K562 (cell line): ENCODE measurements at places on chromosomes 7 and 10.

- H3K4me3 ChIP-seq: no peak overlapping the region
- no peak for DNase-seq
- H3K27me3 ChIP-seq: no peaks in the 10 kb centered on the region
- peaks cover 18% of the 10 kb centered on the region for H3K4me1 ChIP-seq
Measured at GRCh38 chr10:15172306-15172840, 3.9 kb upstream of the NMT2 start.

GRCh38 chr10:100744987-100745881 lies at the start of gene PAX2:
Gene PAX2, plus strand, starts transcription at chr10:100745582. Its CDS starts 679 bp downstream, at chr10:100746261.
- no peaks in the 10 kb centered on the region for H3K4me1 ChIP-seq
- DNase-seq: peak; percentile 37
- no peaks in the 10 kb centered on the region for H3K36me3 ChIP-seq
- no peak within 1 kb of the TSS for H3K27ac ChIP-seq

DNA sequence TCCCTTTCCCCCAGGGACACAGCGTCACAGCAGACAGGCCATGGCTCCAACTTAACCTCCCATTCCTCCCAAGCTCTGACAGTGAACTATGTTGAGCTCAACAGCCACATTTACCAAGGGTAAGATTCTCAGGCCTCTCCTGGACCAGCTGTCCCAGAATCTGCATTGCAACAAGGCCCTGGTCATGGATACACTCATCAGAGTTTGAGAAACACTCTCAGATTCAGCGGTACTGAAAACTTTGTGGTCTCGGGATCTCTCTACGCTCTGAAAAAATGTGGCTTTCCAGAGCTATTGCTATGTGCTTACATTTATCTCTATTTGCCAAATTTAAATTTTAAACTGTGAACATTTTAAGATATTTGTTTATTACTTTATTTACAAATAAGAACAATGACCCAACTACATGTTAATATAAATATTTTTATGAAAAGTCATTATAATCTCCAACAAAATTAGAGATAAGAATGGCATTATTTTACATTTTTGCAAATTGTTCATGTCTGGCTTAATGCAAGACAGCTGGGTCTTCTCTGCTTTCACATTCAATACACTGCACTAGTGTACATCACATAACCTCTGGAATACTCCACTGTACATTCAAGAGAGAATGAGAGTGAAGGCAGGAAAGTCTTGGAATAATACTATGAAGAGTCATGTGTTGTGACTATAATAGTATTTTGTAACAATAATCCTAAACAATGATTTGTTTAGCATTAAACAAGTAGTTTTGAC lies 190.9 kb upstream of the PITRM1 start:
- no peaks in the 10 kb centered on the region for H3K4me1 ChIP-seq
- no peak overlapping the region for H3K27ac ChIP-seq
- H3K36me3 ChIP-seq: no peaks in the 10 kb centered on the region
- H3K4me3 ChIP-seq: no peak overlapping the region
- no peak for DNase-seq

DNA sequence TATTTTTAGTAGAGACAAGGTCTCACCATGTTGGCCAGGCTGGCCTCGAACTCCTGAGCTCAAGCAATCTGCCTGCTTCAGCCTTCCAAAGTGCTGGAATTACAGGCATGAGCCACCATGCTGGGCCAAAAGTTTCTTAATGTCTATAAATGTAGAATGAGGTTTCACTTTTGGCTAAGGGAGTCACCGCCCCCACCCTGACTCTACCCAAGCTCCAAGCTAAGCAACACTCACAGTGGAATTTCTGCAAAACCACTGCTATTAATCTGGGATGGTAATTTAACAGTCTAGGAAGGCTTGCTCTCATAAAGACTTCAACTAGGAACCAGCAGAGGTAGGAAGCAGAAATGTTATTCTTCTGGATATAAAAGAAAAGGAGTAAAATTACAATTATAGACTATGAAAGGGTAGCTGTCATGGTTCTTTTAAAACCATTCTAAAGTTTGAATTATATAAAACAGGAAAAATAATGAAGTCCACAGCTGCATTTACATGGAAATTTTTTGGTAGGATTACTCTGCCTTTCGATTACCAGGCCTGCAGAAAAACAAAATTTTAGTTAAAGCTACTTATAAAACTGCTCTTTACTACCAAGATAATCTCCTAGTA lies 211.6 kb downstream of the SFMBT2 start:
- no peaks in the 10 kb centered on the region for H3K27me3 ChIP-seq
- no peaks in the 10 kb centered on the region for H3K4me1 ChIP-seq
- no peak for DNase-seq
- no peak overlapping the region for H3K27ac ChIP-seq
- H3K4me3 ChIP-seq: no peak overlapping the region

DNA sequence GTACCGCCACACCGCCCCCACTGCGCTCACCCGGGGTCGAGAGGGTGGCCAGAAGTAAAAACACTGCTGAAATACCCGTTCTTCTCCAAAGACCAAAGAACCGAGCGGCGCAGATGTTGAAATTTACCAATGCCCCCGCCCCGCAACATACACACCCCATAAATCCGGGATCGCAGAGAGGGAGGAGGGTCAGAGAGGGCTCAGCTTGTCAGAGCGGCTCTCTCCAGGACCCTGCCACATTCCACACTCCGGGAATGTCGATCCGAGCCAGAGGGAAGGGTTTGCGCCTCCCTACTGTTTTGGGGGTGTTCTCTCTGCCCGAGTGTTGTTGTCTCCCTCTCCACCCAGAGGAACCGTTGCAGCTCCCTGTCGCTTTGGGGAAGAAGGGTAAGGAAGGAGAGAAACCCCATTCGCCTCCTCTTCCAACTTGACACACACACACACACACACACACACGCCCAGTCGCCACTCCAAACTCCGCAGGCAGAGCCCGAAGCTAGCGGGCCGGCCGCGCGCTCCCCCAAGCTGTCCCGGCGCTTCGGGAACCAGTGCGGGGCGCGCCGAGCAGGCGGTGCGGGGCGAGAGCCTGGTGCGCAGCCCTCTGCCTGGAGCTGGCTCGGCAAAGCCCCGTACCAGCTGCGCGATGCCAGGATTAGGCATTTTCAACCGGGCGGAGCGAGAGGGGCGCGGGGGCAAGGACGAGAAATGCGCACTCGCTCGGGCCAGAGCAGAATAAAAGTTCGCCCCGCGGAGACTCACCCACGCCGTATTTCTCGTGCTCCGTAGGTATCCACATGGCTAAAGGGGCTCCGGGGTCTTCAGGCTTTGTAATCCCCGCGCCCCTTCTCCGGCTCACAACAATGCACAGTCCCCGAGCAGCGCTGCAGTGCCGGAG lies 609 bp downstream of the DOCK4 start:
- H3K27me3 ChIP-seq: peaks cover 26% of the 10 kb centered on the region
- DNase-seq: peak; percentile 34
- H3K4me3 ChIP-seq: peak overlapping the region; percentile 79
- no peak overlapping the region for H3K27ac ChIP-seq

DNA sequence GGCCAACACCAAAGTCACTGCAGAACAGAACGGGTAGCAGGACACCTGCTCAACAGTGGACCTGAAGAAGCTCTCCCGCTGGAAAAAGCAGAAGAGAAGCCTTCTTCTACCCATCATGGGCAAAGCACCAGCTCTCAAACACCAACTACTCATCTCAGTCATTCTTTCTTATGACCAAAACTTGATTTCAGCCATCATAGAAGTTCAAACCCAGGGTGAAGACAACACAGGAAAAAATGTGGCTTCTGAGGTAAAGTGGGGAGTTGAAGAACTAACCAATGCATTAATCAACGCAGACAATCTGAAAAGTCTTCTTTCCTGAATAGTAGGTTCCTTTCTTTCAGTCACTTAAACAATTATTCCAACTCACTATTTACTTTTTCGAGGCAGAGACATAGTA lies 83.3 kb downstream of the ELMO1 start:
- H3K36me3 ChIP-seq: no peaks in the 10 kb centered on the region
- H3K4me1 ChIP-seq: no peaks in the 10 kb centered on the region; the same call in 2 of the 3 replicates
- H3K27ac ChIP-seq: no peak overlapping the region
- DNase-seq: no peak
